Subcutaneous adipose tissue (tissue), 4 donors: ENCODE measurements at places on chromosomes 7 and 10. TPM values are rescaled to one million over a fixed set of nuclear protein-coding genes. Genes with fewer than 3 reads are reported as not detected.

Gene TRIM50
- total RNA-seq = 1.8 TPM

Gene ATP6V0A4
- total RNA-seq = not detected

Gene WNT16
- not detected for total RNA-seq

Gene OR2A5
- not detected for total RNA-seq

Gene CHN2
- total RNA-seq = 19.4 TPM
